EL (cell line): ENCODE measurements at places on chromosomes 7 and 10.

GRCh38 chr7:83837683-83838082 lies 188.7 kb upstream of the SEMA3E start:
- DNase-seq, result no peak

DNA sequence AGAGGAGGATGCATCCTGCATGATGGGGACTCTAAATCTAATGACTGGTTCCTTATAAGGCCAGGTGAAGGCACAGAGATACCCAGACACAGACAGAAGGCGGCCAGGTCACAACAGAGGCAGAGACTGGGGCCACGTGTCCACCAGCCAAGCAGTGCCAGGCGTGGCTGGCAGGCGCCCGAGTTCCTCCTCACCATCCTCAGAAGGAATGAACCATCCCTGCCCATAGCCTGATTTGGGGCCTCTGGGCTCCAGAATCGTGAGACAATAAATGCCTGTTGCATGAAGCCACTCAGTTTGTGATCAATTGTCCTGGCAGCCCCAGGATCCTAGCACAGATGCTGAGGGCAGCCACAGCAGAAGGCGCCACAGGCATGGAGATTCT lies 69.0 kb upstream of the TNRC18 start:
- DNase-seq, result no peak

DNA sequence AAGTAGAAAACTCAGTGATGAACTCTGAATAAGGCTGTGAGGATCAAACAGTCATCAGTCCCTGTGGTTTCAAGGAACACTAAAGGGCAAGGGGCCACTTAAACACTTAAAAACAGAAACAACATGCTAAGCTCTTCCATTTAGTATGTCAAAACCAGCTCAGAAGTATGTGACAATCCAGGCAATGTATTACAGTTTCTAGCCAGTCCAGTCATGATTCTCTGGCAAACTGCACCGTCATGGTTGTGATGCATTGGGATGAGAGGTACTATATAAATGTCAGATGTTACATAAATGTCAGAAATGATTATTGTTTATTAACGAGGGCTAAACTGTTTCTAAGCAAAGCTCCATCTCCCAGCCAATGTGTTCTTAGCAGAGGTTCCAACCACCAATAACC lies 4.7 kb upstream of the CREB5 start:
- DNase-seq, result peak; percentile 32

GRCh38 chr10:80421050-80421706 lies 12.8 kb downstream of the PRXL2A start:
- no peak for DNase-seq

DNA sequence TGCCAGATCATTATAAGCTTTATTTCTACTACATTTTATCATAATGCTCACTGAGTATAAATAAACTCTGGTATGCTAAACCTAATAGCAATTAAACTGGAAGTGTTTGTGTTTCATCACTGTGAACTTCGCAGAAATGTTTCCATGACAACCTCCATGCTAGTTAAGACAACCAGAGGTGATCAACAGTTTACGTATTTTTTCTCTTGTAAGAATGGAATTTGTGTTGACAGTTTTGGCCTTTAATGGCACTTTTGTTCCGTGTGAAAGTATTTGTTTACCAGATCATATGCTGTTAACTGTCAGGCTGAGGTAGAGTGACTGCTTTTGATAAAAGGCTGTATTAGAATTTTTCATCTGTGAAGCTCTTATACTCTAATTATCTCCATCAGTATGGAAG lies 212.1 kb upstream of the PPP1R3A start:
- DNase-seq, result no peak

DNA sequence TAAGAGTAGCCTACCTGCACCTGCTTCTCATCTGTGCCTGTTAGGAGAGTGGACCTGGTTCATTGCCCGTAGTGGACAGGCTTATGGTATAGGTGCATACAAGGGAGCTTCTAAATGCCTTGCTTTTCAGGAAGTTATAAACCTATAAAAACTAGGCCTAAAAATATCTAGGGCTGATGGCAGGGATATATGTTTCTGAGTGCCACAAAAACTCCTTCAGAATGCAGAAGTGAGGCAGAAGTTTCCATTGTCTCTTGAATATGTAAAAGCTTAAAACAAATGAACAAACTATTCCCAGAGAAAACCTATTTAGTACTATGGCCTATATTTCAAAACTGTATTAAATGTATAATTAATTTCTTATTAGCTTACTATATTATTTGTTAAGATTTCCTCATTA lies 91.8 kb downstream of the RNLS start:
- DNase-seq, result no peak

DNA sequence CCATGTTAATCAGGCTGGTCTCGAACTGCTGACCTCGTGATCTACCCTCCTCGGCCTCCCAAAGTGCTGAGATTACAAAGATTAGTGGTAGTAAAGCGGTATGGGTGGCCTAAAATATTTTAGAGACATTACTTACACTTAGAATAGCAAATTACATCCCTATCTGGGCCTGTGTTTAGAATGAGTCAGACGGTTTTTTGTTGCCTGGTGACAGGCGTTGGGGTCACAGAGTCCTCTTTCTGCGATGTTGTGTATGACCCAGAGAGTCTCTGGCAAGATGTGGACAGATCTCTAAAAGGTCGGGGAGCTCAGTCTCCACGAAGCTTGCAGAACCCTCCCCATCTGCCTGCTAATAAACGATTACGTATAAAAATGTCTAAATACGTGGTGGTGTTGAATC lies 39.6 kb upstream of the PRKCQ start:
- no peak for DNase-seq

GRCh38 chr7:17184805-17185689 lies 113.4 kb upstream of the AHR start:
- peak; percentile 30 for DNase-seq

GRCh38 chr7:47601881-47602249 lies 20.0 kb upstream of the TNS3 start:
- no peak for DNase-seq

DNA sequence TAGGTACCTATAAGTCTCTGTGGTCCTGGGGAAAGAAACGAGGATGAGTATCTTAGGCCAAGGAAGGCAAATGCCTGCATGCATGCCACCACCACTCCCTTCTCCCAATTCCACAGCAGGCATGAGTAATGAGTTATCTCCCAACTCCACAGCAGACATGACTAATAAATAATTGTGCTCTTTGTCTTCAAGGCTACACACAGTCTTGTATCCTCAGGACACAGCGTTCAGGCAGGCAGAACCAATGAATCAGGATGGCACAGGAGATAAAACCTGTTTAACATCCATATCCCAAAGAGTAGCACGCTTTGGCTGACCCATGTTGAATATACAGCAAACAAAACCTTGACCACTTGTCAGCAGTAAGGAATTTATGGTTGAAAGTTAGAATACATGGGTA lies 229.7 kb upstream of the NFE2L3 start:
- no peak for DNase-seq

DNA sequence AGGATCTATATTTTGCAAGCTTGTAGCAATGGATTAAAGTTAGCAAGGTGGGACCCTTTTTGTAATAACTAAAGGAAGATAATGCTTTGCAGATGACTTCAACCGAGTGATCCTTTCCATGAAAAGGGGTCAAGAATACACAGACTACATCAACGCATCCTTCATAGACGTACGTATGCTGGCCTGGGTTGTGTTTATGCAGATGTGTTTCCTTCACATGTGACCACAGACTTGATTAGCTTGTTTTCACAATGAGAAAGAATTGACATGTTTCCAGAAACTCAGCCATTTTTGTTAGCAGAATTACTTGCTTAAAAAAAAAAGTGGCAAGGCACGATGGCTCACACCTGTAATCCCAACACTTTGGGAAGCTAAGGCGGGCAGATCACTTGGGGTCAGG lies 54.2 kb downstream of the MKI67 start:
- DNase-seq, result no peak

DNA sequence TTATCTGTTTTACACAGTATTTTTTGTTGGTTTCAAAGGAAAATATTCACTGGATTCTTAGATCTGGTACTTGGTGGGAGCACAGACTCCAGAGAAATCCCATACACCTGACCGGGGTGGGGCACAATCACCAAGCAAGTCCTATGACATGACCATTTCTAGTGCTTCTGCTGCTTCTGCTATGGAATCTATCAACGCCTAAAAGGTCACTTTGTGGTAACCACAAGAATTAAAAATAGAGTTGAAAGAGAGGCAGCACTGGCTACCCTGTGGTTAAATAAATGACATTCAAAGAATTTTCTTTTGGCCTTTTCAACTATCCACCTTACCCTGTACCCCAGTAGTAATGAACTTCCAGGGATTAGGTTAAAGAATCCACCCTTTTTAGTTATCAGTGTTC lies 329.9 kb upstream of the VWC2 start:
- no peak for DNase-seq

DNA sequence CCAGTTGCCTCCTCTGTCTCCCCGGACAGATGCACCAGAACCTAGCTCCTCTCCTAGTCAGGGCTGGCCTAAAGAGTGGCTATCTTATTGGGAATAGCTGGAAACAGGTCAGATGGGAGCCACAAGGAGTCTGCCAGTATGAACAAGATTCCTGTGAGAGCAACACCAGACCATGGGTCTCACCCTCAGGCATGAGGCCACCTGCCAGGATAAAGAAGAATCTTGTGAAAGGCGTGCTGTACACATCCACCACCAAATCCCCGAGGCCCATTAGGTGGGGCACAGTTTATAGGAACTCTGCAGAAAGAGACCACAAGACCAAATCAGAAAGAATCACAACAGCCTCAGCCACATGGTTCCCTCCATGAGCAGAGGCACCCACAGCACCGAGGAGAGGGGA lies 325.9 kb downstream of the TNS3 start:
- DNase-seq, result no peak

DNA sequence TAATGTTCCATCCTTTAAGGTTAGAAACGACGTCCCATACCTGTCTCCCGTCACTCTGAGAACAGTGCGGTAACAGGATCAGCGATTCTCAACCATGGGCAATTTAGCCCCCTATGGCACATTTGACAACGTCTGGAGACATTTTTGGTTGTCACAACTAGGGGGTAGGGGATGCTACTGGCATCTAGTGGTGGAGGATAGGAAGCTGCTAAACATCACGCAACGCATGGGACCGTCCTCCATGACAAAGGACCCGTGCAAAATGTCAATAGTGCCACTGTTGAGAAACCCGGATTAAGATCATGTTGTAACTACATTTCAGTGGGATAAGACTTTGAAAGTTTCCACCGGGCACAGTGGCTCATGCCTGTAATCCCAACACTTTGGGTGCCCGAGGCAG lies 5.0 kb upstream of the PAXIP1 start:
- no peak for DNase-seq

DNA sequence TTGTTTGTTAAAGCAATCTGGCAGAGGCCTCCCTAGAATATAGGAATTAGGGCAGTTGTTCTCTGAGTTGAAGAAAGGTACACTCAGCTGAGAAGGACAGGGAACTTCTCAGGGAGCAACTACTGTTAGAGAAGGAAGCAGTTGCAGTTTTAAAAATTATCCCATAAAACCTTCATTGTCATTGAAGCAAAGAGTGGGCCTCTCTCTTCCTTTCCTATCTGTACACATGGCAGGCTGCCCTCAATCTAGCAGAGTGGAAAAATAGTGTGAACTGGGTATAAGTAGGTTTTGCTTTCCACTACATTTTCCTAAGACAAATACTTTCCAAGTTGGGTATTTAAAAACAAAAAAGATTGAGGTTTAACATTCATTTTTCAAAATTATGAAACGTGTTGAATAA lies 236.7 kb upstream of the KLF14 start:
- DNase-seq, result no peak

DNA sequence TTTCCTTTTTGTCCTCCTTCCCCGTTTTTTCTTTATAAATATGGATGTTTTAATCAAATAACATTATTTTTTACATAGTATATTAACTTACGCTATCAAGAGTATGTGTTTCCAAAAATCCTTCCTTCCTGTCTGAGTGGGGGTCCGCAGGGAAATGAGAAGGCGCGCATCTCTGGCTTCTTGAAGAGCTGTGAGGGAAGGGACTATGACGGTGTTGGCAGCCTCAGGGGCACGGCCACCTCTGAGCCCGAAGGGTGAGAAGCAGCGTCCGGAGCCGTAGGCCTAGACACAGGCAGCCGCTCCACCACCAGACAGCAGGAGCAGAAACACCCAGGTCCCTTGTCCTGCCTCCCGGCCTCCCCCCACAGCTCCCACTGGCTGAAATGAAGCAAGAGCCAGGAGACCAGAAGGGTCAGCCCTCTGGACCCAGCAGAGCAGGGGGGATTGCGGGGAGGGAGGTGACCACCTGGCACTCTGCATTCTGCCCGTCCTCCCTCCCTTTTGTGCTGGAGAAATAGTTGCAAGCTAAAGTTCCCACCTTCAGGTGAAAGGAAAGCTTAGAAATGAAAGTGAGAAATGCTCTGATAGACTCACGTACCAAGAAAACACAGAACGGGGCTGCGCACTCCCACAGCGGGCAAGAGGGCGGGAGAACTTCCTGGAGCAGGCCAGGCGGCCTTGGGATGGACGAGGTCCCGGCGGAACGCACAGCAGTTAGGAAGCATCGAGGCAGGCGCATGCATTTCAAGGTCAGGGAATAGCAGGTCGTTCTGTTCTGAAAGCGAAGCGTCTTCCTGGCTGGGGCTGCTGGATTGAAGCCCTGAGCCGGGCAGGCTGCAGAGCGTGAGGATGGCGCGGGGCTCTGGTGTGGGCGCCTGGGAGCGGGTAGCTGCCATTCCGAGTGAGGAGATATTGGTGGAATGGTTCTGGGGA lies 105.5 kb downstream of the GALNT11 start:
- DNase-seq, result no peak

- no peak for DNase-seq
Measured at GRCh38 chr7:27071622-27072390, 24.0 kb downstream of the HOXA1 start.

GRCh38 chr7:15000157-15000556 lies 97.6 kb upstream of the DGKB start:
- DNase-seq, result no peak

DNA sequence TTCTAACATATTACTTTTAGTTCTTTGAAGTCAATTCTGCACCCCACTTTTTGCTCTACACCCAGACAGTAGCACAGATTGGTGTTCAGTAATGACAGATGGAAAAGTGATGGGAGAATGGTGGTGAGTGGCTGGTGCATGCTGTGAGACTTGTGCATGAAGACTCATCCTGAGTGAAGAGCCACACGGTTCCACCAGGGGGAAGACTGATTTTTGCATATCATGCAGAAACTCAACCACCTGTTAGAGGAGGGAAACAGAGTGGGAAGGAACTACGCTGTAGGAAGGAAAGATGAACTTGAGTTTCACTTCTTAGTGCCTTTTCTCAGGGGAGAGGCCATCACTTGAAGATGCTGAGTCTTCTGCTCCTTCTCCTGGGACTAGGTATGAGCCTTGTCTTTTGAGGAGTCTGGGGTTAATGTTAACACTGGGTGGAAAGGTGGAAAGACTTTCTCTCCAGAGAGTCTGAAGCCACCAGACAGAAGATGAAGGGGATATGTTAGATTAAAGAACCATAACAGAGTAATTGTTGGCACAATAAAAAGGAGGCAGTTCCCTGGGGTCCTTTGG lies 9.3 kb upstream of the PRSS1 start:
- no peak for DNase-seq

DNA sequence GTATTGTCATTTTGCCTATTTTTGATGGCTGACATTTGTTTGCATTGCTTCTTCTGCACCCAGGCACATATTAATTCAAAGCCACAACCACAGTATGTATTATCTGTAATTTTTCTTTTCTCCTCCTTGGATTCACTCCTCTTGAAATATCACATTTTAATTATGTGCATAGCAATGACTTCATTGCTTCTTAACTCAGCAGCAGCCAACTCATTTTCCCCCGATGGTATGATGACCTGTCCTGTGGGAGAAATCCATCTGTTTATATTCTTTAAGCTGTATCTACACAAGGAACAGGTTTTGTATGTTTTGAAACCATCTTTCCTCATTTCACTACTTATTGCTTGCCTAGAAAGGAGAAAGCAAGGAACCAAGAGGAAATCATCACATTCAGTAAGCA lies 588.8 kb downstream of the INHBA start:
- no peak for DNase-seq

GRCh38 chr10:77810446-77811335 lies 115.9 kb downstream of the DLG5 start:
- DNase-seq, result no peak
